D721Med (cell line): ENCODE measurements at places on chromosomes 5 and 9.

GRCh38 chr5:108505608-108506007 is 123.7 kb upstream of the FBXL17 start:
- DNase-seq, result no peak

- DNase-seq, result no peak
Measured at GRCh38 chr5:1448511-1449011, 3.3 kb upstream of the SLC6A3 start.

DNA sequence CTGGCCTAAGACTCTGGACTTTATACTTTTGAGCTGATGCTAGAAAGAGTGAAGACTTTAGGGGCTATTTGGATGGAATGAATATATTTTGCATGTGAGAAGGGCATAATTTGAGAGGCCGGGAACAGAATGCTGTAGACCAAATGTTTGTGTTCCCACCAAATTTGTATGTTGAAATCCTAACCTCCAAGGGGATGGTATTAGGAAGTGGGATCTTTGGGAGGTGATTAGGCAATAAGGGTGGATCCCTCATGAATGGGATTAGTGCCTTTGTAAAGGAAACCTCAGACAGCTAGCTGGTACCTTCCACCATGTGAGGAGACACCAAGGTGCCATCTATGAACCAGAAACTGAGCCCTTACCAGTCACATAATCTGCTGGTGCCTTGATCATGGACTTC is 165.1 kb upstream of the S1PR3 start:
- no peak for DNase-seq

DNA sequence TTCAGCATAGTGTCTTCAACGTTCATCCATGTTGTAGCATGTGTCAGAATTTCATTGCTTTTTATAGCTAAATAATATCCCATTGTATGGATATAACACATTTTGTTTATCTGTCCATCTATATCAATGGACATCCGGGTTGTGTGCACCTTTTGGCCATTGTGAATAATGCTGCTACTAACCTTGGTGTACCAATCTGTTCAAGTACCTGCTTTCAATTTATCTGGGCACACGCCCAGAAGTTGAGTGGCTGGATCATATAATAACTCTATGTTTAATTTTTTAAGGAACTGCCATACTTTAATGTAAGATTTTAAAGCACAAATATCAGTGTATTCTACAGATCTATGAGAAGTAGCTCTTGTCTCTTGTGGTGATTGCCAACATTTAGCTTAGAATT is 43.5 kb downstream of the SCAI start:
- DNase-seq, result no peak

GRCh38 chr9:114163517-114163951 is 8.2 kb downstream of the COL27A1 start:
- DNase-seq, result no peak

GRCh38 chr5:131384173-131384572 is 120.3 kb downstream of the CDC42SE2 start:
- no peak for DNase-seq

GRCh38 chr5:72233835-72234234 is 86.2 kb downstream of the MRPS27 start:
- no peak for DNase-seq

- DNase-seq, result no peak
Measured at GRCh38 chr5:77847814-77848290, 71.7 kb upstream of the TBCA start.

GRCh38 chr9:90343991-90344390 is 298.6 kb downstream of the DIRAS2 start:
- DNase-seq, result no peak

DNA sequence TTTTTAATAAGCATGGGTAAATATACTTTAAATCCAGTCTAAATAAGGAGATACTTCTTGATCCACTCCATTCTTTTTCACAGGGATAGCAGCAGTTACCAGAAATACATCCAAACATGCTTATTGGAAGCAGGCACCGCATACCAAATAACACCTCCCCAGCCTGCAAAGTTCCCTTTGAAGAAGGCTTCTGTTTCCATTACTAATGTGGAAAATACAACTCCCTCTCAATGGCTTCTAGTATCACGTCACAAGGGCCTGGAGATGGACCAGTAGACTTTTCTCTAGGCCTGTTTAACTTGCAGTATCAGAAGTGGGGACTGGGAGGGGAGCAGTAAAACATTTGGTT is 20.8 kb downstream of the TMEM245 start:
- DNase-seq, result no peak

GRCh38 chr5:150619359-150620230 is 20.9 kb upstream of the SYNPO start:
- no peak for DNase-seq

- no peak for DNase-seq
Measured at GRCh38 chr5:43312699-43313034, 545 bp downstream of the HMGCS1 start.

- no peak for DNase-seq
Measured at GRCh38 chr9:98501819-98502218, 206.9 kb downstream of the GABBR2 start.

DNA sequence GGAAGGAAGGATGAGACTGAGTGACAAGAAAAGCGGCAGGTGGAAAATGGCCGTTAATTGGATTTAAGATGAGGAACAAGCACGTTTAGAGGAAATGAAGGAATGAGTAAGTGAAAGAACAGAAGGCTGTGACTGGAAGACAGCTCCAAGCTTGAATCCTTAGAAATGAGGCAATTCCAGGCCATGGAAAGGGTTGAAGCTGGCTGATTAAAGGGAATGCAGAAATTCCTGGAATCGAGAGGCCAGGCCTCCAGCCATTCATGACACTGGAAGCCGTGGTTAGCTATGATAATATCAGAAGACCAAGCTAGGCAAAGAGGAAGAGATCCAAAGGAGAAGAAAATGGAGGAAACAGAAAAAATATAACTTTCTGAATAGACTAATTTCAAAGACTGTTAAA is 84.2 kb downstream of the ARL15 start:
- DNase-seq, result no peak

DNA sequence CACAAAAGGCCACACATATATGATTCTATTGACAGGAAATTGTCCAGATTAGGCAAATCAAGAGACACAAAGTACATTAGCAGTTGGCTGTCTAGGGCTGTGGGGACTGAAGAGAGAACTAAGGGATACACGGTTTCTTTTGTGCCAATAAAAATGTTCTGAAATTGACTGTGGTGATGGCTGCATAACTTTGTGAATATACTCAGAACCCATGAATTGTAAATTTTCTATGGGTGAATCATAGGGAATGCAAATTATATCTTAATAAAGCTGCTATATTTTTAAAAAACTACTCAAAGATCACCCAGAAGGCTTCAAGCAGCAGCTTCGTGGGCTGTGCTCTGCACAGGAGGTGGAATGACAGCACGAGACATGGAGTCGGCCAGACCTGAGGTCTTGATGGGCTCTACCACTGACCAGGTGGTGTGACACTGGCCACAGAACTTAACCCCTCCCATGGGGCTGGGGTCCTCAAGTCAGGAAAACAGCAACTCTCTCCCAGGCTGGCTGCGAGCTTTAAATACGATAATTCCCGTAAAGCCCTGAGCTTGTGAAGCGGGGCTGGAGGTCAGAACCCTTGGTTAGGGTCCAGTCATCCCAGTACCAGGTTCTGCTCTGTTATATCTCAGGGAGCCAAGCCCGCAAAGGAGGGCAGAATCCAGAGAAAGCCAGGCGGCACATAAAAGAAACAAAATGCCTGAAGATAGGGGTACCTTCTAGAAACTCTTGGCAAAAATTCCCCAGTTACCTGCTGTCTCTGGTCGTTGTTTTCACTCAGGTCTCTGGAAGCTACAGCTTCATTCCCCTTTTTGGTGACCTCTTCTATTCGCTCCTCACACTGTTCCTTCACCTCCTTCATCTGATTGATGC is 59.1 kb downstream of the GOLM1 start:
- DNase-seq, result no peak

DNA sequence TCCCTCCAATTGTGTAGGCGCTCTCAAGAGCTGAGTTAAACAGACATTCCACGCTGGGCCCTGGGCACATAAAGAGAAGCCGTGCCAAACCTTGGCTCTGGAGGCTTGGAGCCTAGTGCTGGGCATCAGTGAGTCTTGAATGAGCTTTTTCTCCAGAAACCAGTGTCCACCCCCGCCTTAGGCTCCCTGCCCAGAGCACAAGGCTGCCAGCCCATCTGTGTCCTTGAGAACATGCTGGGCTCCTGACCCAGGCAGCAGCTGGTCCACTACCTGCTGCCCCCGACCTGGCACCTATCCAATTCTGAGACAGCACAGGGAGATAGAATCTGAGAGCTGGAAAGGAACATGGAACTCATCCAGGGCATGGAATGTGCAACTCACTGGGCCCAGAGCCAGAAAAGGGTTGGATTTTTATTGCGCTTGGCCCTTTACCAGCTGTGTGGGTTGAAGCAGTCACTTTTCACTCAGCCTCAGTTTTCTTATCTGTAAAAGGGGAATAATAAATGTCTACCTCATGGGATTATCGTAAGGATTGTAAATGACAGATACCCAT is 92.4 kb upstream of the CPLX2 start:
- no peak for DNase-seq

- no peak for DNase-seq
Measured at GRCh38 chr5:124252747-124253146, 493.7 kb downstream of the ZNF608 start.

- DNase-seq, result no peak
Measured at GRCh38 chr5:135814316-135814715, 20.1 kb upstream of the SLC25A48 start.

DNA sequence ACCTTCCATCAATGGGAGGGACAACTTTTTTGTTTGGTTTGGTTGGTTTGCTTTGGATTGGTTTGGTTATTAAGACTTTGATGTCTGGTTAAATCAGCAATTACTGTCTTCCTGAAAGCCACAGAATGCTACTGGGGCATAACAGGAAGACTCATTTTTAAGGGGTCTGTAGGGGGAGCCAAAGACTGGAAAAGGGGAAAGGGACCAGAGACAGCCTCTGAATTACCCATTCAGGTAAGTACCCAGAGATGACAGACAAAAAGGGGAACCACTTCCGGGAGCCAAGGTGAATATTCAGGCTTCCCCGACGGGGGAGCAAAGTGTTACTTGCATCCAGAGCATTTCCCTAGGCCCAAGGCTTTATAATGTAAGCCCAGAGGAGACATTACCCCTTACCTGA is 4.6 kb upstream of the FEM1C start:
- DNase-seq, result no peak

- no peak for DNase-seq
Measured at GRCh38 chr9:96158147-96158546, 143.8 kb downstream of the HSD17B3 start.

DNA sequence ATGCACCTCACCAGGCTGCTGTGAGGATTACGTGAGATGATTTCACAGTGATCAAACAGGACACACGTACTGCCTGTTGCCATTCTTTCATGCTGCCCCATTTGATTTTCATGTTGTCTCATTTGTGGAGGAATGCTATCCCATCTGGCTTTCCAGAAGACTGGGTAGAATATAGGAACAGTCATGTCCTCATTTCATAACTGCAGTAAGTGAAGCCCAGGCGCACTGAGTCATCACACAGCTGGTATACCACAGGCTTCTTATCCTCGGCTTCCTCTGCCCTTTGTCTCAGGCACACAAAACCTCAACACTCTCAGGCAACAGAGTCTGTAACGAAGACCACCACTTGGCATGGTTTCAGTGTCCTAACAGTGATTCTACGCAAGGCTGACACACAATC is 62.3 kb downstream of the LHFPL2 start:
- DNase-seq, result no peak

- no peak for DNase-seq
Measured at GRCh38 chr5:113133211-113133975, 156.8 kb downstream of the DCP2 start.

DNA sequence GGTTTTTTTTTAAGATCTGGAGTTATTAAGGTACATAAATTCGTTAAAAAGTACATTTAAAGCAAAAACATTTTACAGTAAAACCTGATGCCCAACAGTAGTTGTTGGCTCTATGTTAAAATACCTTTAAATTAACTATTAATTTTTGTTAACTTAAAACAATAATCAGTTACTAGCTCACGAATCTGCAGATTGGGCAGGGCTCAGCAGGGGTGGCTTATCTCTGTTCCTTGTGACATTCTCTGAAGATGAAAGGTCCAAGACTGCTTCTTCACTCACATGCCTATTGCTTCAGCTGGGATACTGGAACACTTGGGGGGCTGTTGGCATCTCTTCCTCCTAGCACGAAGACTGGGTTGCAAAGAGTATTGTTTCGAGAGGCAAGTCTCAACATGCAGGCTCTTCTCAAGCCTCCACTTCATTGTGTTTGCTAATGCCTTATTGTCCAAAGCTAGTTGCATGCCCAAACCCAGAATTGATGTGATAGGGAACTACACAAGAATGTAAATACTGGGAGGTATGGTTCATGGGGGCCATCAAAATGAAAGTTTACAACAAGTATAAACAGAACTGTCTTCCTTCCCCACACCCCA is 46.6 kb downstream of the MAP3K1 start:
- DNase-seq, result no peak

DNA sequence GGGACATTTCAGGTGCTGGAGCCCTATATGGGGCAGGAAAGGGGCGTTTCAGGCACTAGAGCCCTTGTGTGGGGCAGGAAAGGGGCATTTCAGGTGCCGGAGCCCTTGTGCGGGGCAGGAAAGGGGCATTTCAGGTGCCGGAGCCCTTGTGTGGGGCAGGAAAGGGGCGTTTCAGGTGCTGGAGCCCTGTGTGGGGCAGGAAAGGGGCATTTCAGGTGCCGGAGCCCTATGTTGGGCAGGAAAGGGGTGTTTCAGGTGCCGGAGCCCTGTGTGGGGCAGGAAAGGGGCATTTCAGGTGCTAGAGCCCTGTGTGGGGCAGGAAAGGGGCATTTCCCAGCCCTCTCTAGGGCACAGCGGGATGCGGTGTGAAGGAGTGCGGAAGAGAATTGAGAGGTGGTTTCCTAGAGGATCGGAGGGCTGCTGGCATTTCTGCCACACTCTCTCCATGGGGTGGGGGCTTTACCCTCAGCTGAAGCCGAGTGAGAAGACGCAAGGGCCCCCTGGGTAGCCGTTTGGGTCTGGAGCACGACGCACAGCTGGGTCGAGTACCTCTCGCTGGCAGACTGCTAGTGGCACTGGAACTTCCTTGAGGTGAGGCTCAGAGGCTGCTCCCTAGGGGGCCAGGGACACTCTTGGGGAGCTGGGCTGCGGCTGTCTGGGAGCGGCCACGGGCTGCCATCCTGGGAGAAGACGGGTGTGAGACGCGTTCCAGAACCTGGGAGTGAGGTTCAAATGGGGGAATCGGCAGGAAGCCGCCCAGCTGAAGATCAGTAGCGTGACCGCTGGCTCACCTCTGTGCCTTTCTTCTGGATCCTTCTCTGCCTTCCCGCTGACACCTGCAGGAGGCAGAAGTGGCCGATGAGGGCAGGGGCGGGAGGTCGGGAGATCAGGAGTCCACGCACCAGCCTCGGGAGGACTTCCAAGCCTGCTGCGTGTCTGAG is 122.6 kb upstream of the IRX4 start:
- no peak for DNase-seq

- DNase-seq, result no peak
Measured at GRCh38 chr9:84996029-84996428, 326.5 kb downstream of the NTRK2 start.

- DNase-seq, result no peak
Measured at GRCh38 chr9:87783180-87783579, 57.3 kb downstream of the CTSL start.

GRCh38 chr5:179342577-179342976 is 2.7 kb downstream of the ADAMTS2 start:
- no peak for DNase-seq
